Activated CD4-positive, alpha-beta T cell treated with anti-CD3 and anti-CD28 coated beads, Interleukin-2, amount 50 U/mL, for 24 hours (primary cell): ENCODE measurements at places on chromosomes 2 and 18.
A peak's percentile ranks its signal among the peaks of the same experiment; 100 is the strongest.

DNA sequence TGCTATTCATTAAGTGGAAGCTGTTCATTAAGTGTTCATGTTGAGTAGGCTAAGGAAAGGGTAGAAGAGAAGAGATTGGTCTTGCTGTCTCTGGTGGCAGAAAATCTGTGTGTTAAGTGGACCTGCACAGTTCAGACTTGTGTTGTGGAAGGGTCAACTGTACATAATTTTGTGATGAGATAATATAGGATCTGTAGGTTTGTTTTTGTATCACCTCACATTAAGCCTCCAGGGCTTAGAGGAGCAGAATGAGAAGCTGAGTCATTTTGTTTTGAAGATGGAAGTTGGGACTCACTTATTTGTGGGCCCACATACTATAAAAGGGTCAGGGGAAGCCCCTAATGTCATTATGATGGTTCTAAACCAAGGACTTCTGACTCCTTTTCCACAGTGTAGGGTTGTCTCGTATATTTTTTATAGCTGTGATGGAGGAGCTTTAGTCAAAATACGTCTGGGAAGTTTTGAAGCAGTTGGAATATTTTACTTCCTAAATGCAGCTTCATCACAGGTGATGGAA lies 18.2 kb downstream of the PMS1 start:
- no peak for DNase-seq

DNA sequence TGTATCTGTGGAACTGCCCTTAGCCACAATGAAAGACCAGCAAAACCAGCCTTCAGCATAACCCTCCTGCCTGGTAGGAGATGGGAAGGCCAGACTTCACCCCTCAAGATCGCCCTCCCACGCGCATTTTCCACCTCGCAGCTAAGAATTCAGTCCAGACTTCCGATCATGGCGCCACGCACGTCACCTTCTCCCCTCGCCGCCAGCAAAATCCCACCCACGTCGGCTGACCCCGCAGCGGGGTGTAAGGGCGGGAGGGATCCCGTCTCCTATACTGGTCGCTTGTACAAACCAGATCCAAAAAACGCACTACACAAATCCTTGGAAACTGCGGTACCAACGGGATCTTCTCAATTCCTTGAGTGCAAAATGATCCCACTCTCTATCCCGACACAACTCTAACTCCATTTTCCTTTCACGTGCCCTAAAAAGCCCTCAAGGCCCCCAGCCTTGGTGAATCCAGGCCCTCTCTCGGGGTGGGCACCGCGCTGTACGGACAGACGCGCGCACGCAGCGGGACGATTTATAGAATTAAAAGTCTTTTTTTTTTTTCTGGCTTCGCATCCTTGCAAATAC lies 1.0 kb upstream of the BMPR2 start:
- peak; percentile 16 for DNase-seq

DNA sequence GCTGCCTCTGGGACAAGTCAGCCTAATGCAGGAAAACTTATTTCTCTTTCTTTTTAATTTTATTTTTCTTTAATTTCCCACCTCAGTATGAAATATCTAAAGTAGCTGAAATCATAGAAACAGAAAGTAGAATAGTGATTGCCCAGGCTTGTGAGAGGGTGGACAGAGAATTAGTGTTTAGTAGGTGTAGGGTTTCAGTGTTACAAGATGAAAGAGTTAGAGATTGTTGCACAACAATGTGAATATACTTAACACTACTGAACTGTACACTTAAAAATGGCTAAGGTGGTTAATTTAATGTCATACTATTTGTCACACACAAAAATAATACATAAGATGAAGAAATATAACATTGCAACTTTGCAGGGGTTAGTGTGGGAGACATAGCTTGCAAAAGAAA lies 80.8 kb downstream of the NAT8 start:
- no peak for DNase-seq

- no peak for DNase-seq
These were observed 24.1 kb upstream of the EPHA4 start for GRCh38 chr2:221596192-221596591.

GRCh38 chr2:230781130-230781797 lies 68.6 kb downstream of the CAB39 start:
- no peak for DNase-seq

- DNase-seq, result no peak
These were observed 89.0 kb downstream of the ZNF532 start for GRCh38 chr18:58953627-58954026.

DNA sequence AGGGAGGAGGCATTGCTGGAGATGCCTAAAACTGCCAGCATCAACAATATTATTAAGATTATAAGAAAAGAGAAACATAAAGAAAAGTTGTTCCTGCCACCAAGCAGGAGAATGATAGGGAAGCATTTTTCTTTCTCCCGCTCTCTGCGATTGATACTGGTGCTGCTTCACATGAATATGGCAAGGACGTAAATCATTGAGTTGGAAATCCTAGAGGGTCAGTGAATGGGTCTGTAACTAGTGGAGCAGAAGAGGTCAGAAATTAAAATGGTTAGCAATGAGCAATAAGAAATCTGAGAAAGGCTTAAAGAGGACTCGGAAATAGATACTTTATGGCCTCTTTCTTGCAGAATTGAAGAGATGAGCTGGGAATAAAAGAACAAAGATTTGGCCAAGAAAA lies 631.7 kb downstream of the BCL11A start:
- no peak for DNase-seq

GRCh38 chr18:46060359-46060841 lies 11.7 kb downstream of the PSTPIP2 start:
- DNase-seq, result no peak

GRCh38 chr2:177430411-177430810 lies 37.8 kb downstream of the AGPS start:
- DNase-seq, result no peak

DNA sequence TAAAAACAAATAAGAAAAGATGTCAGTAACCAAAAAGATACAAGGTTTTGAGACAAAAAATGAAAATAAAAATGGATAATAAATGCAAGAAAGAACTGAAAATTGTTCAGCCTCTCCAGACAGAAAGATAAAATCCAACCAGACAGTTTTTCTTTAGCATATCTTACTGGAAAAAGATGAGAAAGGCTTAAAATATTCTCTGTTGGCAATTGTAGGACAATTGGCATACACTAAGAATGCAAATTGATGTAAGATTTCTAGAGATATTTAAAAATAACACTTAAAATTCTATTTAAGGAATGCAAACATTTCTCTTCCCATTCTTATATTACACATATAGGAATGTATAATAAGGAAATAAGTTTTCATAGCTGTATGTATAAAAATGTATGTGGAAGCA lies 590.6 kb downstream of the DSC3 start:
- no peak for DNase-seq

- DNase-seq, result no peak
These were observed 42.7 kb downstream of the SFXN5 start for GRCh38 chr2:73028841-73029240.

DNA sequence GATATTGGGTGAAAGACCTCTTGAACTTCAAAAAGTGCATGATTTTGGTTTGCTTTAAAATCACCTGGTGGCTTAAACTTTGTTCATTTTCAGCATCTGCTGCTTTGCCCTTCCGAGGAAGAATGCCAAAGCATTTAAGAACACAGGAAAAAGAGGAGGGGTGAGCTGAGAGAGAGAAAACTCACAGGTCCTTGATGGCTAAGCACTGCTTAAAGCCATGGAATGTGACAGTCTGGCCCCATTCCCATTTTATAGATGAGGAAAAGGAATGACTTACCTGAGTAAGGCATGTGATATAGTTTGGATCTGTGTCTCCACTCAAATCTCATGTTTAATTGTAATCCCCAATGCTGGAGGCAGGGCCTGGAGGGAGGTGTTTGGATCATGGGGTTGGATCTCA lies 58.1 kb downstream of the KCNS3 start:
- no peak for DNase-seq

DNA sequence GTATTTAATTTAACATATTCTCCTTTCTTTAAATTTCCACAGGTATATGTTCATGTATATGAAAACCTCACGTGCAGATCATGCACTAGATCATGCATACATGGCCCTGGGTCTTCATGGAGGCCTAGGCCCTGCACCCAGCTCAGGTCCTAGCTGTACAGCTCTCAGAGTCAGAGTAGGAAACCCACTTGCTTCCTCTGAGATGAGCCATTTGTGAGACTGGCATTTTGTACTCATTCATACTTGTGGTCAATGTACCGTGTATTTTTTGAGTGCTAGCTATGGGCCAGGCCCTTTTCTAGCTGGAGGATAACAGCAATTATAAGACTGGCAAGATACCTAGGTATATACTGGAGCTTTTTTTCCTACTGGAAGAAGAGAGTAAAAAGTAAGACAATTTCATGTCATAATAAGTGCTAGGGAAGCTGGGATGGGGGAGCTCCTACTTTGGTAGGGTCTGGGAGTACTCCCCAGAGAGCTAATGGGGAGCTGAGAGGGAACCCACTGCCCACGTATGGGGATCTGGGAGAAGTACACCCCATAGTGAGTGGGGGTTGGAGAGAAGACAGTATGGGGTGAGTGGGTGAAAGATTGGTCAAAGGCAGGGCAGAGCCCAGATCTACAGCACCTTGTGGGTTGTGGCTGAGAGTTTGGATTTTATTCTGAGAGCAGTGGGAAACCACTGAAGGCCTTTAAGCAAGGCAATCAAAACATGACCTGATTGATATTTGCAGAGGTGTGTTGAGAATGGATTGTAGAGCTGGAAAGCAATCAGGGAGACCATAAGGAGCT lies 72.0 kb downstream of the POLE4 start:
- DNase-seq, result no peak

- no peak for DNase-seq
These were observed 101.5 kb upstream of the ODC1 start for GRCh38 chr2:10549621-10550020.

- no peak for DNase-seq
These were observed 239.8 kb upstream of the ZEB2 start for GRCh38 chr2:144759746-144760145.

GRCh38 chr2:134167015-134167414 lies 86.9 kb upstream of the MGAT5 start:
- DNase-seq, result no peak

DNA sequence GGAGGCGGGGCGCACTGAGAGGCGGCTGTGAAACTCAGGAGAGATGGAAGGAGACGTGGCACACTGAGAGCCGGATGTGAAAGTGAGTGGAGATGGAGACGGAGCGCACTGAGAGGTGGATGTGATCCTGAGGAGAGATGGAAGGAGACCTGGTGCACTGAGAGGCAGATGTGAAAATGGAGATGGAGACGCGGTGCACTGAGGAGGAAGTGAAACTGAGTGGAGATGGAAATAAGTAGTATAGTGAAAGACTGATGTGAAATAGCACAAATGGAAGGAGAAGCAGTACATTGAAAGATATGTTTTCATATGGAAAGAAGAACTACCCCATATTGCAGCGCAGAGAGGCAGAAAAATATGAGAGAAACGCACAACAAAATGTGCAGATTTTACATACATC lies 281.6 kb upstream of the RGPD4 start:
- DNase-seq, result no peak
